ENCODE measurements at places on chromosomes 4 and X. TPM values are rescaled to one million over a fixed set of nuclear protein-coding genes. Genes with fewer than 3 reads are reported as not detected.

RASSF6 gene
- 0.09 TPM for total RNA-seq

DOCK11 gene
- total RNA-seq: 50.6 TPM

MAGEA9B gene
- not detected for total RNA-seq

PORCN gene
- total RNA-seq: 9.4 TPM

ARHGEF38 gene
- total RNA-seq: not detected

CXCL6 gene
- not detected for total RNA-seq

STARD8 gene
- total RNA-seq: 0.52 TPM

S100P gene
- 2.5 TPM for total RNA-seq

MAGEA6 gene
- not detected for total RNA-seq

ZNF732 gene
- total RNA-seq: not detected

ETNPPL gene
- not detected for total RNA-seq

MGARP gene
- total RNA-seq: 0.98 TPM

GSX2 gene
- total RNA-seq: not detected

CSAG2 gene
- total RNA-seq: not detected

PNMA5 gene
- 0.17 TPM for total RNA-seq

ITIH6 gene
- total RNA-seq: not detected

TEX11 gene
- not detected for total RNA-seq

TMPRSS11D gene
- not detected for total RNA-seq

SPIN2A gene
- total RNA-seq: 1.5 TPM

SMR3B gene
- total RNA-seq: not detected

MAGED4B gene
- 3.7 TPM for total RNA-seq

MAML3 gene
- 1.3 TPM for total RNA-seq

SRPK3 gene
- not detected for total RNA-seq

RAB33A gene
- total RNA-seq: 34.6 TPM
